ENCODE measurements at places on chromosomes 1 and 21.

- no peak for DNase-seq
Observed at GRCh38 chr21:25391777-25392176, 215.5 kb downstream of the MRPL39 start.

- no peak for DNase-seq
Observed at GRCh38 chr1:27972141-27972540, 12.4 kb downstream of the XKR8 start.

DNA sequence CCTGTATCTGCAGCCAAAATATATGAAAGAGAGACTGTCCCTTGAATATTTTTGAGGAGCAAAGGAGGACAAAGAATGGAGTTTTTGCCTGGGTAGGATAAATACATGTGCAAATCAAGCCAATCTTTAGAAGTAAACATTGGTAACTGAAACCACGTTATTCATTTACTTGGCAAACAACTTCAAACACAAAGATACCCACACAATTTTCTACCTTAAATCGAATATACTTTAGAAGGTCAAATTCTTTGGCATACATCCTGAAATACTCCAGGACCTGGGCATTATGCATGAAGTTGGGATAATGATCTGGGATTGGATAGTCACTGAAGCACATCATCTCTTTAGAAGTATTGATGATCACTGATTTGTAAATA lies 9.6 kb downstream of the FMO5 start:
- no peak for DNase-seq

DNA sequence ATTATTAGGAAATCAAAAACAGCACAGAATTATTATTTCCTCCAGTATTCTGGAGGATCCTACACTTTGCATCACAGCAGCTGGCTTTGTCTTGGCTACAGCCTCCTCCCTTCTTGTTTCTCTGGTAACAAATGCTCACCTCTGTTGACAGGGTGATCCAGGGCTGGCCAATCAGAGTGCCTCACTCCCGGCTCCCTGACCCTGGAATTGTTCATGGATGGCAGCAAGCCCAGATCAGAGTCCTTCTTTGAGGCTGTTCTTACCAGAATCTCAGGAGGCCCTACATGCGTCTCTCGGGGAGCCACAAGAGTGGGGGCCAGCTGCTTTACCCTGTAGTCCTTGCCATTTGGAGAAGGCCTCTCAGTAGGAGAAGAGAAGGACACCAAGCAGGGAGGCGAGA lies 48.4 kb upstream of the IGSF5 start:
- no peak for DNase-seq

DNA sequence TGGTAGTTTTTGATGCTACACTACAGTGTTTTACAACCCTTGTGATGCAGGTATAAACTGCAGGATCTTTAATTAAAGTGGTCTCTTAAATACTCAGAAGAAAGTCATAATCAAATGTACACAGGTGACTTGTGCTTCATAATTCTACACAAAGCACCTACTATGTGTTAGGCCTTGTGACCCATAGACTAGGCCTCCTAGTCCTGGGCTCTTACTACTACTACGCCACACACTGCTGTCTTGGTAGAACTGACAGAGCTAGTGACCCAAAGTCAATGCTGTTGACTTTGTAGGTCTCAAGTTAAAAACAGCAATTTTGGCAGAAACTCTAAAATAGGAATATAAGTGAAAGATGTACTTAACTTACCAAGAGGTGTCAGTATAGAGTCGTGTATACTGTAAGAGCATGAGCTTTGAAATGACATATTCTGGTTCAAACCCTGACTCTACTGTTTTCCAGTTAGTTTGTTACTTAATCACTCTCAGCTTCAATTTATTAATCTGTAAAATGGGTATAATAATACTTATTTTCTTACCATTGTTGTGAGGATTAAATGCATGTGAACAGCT lies 48.6 kb upstream of the LMO4 start:
- DNase-seq = no peak

GRCh38 chr1:241323514-241324195 lies 33.4 kb downstream of the RGS7 start:
- no peak for DNase-seq

- DNase-seq = no peak
Observed at GRCh38 chr1:14100919-14101318, 400.9 kb downstream of the PRDM2 start.

All from NCI-H524 treated with DMSO at 0.1 percent for 48 hours (cell line).